Forelimb muscle (tissue), 1 donor: ENCODE measurements at places on chromosomes 11 and 22.
A peak's percentile ranks its signal among the peaks of the same experiment; 100 is the strongest.

DNA sequence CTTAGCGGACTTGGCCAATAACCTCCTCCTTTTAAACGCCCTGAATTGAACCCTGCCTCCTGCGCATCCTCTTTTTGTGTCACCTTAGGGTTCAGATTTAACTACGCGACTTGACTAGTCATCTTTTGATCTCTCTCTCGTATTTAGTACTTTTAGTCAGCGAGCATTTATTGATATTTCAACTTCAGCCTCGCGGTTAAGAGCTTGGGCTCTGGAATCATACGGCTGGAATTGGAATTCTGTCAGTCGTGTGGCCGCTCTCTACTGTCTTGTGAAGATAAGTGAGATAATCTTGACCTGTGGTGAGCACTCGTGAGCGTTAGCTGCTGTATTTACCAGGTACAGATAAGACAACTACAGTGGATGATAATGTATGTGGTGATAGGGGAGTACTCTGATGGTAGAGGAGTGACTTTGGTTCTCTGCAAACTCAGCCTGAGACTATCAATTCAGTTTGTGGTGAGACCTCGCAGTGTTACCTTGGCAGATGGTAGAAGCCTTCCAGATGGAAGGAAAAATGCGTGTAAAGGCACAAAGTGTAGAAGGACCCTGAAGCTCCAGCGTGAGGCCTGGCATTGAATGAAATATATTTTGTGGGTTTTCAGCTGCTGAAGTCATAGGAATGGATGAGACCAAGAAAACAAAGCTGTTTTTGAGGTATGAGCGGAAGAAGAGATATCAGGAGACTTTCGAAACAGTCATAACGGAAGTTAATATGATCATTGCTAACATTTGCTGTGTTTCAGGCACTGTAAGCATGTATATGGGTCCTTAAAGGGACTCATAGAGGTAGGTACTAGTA, 682 bp downstream of the ATM start:
- DNase-seq, result no peak

DNA sequence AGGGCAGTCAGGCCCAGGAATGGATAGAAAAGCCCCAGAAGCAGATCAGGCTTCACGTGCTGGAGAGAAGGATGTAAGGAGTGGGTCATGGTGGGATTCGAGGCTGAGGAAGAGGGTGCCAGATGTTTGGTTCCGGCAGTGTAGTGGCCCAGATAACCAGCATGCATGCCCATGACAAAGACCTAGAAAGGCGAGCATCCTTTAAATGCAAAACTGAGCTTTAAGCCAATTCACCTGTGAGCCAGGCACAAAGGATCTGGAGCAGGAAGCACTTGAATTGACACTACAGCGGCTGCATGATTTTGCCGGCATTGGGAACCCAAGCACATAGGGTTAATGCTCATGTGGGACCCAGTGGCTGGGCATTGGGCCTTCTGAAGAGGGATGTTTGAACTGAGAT, 185.5 kb downstream of the TRIM29 start:
- DNase-seq, result no peak

GRCh38 chr11:45527898-45528297, 137.5 kb downstream of the CHST1 start:
- no peak for DNase-seq

DNA sequence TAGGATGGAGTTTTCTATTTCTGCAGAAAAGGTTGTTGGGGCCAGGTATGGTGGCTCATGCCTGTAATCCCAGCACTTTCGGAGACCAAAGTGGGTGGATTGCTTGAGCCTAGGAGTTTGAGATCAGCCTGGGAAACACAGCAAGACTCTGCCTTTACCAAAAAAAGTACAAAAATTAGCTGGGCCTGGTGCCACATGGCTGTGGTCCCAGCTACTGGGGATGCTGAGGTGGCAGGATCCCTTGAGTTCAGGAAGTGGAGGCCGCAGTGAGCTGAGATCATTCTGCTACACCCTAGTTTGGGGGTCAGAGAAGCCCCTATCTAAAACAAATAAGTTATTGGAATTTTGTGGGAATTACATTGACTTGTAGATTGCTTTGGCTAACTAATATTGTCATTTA, 71.7 kb downstream of the FDX1 start:
- no peak for DNase-seq

GRCh38 chr11:26753723-26754504, 32.1 kb upstream of the SLC5A12 start:
- DNase-seq, result peak; percentile 72

DNA sequence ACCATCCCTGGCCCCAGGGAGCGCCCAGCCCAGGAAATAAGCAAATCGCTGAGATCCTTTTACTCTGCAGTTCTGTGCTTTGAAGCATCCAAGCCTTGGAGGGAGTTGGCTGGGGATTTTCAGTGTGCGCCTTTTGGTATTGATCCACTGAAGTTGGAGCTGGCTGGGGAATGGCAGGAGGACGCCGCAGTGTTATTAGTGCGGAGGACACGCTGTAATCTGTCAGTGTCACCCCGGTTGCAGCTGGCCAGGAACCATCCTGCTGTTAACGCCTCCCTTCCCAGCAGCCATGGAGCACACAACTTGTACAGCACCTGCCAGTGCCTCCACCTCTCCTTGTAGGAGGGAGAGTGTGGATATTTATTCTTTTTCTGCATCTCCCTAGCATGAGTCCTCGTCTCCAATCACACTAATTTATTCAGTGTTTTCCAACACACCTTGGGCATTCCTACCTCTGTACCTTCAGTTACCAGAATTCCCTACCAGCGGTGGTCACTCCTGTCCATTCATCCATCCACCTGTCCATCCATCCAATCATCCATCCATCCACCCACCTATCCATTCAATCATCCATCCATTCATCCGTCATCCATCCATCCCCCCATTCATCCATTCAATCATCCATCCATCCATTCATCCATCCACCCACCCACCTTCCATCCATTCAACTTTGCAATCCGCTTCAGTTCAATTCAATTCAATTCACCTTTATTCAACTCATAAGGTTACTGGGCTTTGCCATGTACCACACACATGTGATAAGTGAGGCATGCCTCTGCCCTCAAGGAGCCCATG, 21.9 kb upstream of the EIF3D start:
- DNase-seq, result no peak

GRCh38 chr11:21353425-21353824, 684.0 kb downstream of the NELL1 start:
- DNase-seq, result no peak

- DNase-seq, result no peak
Observed at GRCh38 chr22:18050065-18050464, 25.7 kb upstream of the MICAL3 start.

DNA sequence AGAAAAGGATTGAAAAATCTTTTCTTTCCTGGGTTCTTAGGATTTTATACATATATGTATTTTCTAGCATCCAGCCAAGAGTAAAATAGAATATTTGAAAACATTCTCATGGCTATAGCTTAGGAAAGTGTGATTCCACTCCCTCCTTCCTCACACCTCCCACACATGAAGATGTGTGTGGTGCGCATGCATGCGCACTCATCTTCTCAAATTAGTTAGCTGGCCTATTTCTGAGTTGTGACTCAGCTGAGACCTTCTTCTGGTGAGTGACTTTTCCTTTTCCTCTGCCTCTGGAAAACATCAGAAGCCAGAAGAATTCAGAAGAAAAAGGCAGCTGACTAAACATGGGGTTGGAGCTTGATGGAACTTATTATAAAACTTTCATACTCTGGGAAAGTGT, 149.8 kb downstream of the OR4C45 start:
- no peak for DNase-seq

DNA sequence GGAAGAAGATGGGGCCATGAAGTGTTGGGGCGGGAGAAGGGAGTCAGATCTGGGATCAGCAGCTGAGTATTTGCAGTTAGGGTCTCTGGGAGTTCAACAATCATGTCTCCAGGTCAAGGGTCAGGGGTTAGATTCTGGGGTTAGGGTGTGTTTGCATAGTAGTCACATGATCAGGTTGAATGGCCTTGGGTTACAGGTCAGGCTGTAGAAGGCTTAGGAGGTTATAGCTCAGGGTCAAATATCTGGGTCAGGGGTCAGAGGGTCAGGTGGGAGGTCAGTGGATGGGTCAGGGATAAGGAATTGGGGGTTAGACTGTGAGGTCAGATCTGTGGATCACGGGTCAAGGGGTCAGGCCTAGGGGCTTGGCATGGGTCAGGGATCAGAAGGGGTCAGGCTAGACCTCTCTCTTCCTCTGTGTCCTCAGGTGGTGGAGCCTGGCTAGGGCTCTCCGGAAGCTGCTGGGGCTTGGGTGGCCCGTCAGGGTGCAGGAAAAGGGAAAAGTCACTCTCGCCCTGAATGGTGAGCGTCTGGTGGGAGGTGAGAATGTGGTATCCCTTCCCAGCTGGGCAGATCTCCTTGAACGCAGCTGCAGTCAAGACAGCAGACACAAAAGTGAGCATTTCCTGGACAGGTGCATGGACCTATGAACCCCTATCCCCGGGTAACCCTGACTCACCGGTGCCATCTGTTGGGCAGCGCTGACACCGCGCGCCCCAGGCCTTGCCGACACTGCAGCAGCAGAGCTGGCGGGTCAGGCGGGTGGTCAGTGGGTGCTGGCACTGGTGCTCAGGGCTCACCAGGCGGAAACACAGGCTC, 6.4 kb downstream of the LTBP3 start:
- no peak for DNase-seq

- no peak for DNase-seq
Observed at GRCh38 chr11:85096939-85097338, 530.2 kb downstream of the DLG2 start.

DNA sequence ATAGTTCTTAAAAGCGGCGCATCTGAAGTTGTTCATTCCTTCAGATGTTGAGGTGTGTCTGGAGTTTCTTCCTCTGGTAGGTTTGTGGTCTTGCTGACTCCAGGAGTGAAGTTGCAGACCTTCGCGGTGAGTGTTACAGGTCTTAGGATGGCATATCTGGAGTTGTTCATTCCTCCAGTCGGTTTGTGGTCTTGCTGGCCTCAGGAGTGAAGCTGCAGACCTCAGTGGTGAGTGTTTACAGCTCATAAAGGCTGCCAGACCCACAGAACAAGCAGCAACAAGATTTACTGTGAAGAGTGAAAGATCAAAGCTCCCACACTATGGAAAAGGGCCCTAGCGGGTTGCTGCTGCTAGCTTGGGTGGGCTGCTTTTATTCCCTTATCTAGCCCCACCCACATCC, 201.7 kb upstream of the PDGFD start:
- DNase-seq, result no peak

DNA sequence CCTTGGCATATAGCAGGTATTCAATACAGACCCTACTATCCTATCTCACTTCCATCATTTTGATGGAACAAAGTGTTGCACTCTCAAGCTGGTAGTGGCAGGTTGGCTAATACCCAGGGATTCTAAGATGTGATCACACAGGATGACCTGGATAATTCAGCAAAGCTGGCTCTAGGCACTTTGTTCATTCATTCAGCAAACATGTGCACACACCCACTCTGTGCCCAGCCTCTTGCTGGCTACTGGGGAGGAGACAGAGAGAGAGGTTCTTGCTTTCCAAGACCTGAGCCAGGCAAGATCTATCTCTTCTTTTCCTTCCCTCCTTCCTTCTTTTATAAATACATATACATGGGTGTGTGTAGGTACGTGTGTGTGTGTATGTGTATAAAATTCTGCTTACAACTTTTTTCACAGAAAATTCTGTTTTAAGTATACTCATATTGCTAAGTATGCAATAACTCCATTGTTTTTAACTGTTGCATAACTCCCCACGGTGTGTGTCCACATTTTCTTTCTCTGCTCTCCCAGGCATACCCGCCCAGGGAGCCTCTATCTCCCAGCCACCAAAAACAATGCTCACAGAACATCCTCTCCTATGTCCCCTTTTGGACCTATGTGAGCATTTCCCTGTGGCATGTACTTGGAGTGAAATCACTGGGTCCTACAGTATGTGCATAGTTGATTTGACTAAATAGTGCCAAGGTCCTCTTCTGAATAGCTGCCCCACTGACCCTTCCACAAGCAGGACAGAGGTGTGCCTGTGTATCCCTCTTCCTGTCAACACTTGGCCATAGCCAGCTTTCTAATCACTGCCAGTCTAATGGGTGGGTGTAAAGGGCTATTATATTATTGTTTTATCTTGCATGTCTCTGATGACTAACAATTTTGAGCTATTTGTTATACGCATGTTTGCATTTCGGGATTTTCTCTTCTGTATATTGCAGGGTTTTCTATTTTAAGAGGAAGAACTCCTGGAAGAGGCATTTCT, 27.5 kb downstream of the CLPB start:
- DNase-seq, result no peak
